ENCODE measurements at places on chromosomes 7 and 10.

- H3K4me1 ChIP-seq: peaks cover 28% of the 10 kb centered on the region
- H3K27ac ChIP-seq: peak overlapping the region; percentile 89
- peaks cover 62% of the 10 kb centered on the region for H3K27me3 ChIP-seq
- peak; percentile 50 for DNase-seq
Measured at GRCh38 chr7:129778770-129779601, 167.5 kb downstream of the NRF1 start.

GRCh38 chr10:47400251-47400650 lies 16.2 kb upstream of the ZNF488 start:
- H3K4me3 ChIP-seq: no peak overlapping the region
- no peak for DNase-seq
- no peaks in the 10 kb centered on the region for H3K27me3 ChIP-seq
- no peaks in the 10 kb centered on the region for H3K36me3 ChIP-seq

DNA sequence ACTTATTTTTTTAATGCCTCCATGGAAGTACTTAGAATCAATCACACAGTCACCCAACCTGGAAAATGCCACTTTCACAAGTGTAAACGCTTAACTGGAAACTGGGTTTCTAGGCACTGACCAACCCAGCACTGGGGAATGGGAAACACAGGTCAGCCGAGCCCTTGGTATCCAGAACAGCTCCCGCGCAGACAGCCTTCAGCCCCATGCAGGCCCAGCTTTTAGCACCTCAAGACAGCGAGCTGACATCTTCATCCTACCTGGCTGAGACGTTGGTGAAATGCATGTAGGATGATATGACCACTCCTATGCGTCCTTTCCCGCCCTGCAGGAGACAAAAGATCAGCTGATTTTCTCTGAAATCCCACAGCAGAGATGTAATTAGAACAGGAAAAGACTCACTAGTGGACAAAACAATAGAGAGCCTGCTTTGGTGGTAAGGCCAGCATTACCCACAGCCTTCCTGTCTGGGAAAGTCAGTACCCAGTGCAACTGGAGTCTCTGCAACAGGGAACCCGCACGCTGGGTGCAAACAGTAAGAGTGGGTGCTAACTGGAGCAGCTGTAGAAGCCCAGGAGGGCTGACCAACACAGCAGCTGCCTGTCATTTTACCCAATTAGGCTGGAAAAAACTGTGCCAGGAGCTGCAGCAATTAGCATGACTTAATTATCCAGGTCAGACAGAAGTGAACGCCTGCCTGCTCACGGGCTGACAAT lies 153.7 kb downstream of the TNS3 start:
- no peak overlapping the region for H3K4me3 ChIP-seq
- no peak overlapping the region for H3K27ac ChIP-seq
- H3K36me3 ChIP-seq: no peaks in the 10 kb centered on the region
- H3K4me1 ChIP-seq: no peaks in the 10 kb centered on the region
- no peaks in the 10 kb centered on the region for H3K27me3 ChIP-seq

DNA sequence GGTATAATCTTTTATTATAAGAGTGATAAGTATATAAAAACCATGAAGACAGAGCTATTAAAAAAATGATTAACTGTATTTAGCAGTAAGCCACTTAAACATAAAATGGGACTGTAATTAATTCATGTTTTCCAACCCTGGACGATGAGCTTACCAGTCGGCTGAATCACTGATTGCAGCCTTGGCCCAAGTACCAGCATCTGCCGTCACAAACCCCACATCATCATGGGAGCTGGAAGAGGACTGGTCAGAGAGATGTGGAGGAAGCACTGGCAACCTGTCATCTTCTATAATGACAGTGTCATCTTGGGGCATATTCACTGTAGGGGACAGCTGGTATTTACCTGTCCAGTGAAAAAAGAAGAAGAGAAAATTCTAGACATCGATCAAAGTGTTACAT lies 473.6 kb downstream of the PARD3 start:
- DNase-seq: no peak
- H3K4me1 ChIP-seq: peaks cover 15% of the 10 kb centered on the region
- H3K27me3 ChIP-seq: no peaks in the 10 kb centered on the region
- no peaks in the 10 kb centered on the region for H3K36me3 ChIP-seq
- no peak overlapping the region for H3K27ac ChIP-seq
- no peak overlapping the region for H3K4me3 ChIP-seq

- no peaks in the 10 kb centered on the region for H3K27me3 ChIP-seq
- peaks cover 11% of the 10 kb centered on the region for H3K4me1 ChIP-seq
- H3K4me3 ChIP-seq: no peak overlapping the region
- no peaks in the 10 kb centered on the region for H3K36me3 ChIP-seq
- DNase-seq: no peak
- H3K27ac ChIP-seq: peak overlapping the region; percentile 4
Measured at GRCh38 chr7:80087051-80087770, 47.4 kb upstream of the GNAI1 start.

DNA sequence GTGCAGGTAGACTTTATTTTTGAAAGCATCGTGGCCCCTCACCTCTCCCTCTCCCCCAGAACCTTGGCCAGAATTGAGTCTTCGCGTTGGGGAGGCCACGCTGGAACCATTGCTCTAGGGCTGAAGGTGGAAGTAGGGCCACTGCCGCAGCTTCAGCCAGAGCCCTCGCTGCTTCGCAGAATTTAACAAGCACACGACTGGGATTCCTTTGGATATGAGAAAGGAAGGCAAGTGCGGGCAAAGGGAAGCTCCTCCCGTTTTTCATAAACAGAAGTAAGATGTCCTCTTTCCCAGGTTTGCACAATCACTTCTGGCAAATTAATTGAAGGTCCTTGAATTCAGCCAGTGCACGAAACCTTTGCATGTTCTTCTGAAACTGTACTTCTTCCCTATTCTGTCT lies 168.1 kb downstream of the CCDC3 start:
- H3K27me3 ChIP-seq: no peaks in the 10 kb centered on the region
- DNase-seq: no peak
- H3K36me3 ChIP-seq: no peaks in the 10 kb centered on the region
- H3K4me3 ChIP-seq: no peak overlapping the region

GRCh38 chr10:132867801-132868644 lies 74.3 kb downstream of the CFAP46 start:
- H3K36me3 ChIP-seq: no peaks in the 10 kb centered on the region
- DNase-seq: no peak
- H3K27ac ChIP-seq: no peak overlapping the region
- H3K4me3 ChIP-seq: no peak overlapping the region
- H3K27me3 ChIP-seq: no peaks in the 10 kb centered on the region

DNA sequence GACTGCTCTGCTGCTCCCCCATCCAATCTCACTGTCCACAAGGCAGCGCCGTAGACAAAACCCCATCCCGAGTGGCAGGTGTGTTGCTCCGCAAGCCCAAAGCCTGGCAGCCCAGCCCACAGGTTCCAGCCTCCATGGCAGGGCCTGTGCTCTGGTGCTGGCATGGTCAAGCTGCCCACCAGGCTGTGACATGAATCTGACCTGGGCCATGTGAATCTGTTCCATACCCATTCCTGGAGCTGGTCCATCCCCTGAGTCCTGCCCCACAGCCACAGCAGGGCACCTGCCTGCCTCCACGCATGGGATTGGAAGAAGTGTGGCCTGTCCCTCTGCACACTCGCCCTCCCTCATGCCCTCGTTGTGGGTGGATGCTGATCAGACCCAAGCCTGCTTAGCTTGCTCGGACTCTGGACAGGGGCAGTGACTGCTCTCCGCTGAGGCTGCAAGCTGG lies 128.8 kb downstream of the PTPN20 start:
- no peaks in the 10 kb centered on the region for H3K36me3 ChIP-seq
- no peak for DNase-seq
- H3K27me3 ChIP-seq: no peaks in the 10 kb centered on the region
- no peak overlapping the region for H3K4me3 ChIP-seq
- no peak overlapping the region for H3K27ac ChIP-seq
- peaks cover 4% of the 10 kb centered on the region for H3K4me1 ChIP-seq

- H3K36me3 ChIP-seq: no peaks in the 10 kb centered on the region
- H3K27ac ChIP-seq: no peak overlapping the region
- H3K4me3 ChIP-seq: no peak overlapping the region
- H3K27me3 ChIP-seq: no peaks in the 10 kb centered on the region
- no peak for DNase-seq
Measured at GRCh38 chr7:121157885-121158590, 169.5 kb downstream of the CPED1 start.

- H3K36me3 ChIP-seq: no peaks in the 10 kb centered on the region
- no peak overlapping the region for H3K4me3 ChIP-seq
- no peaks in the 10 kb centered on the region for H3K4me1 ChIP-seq
Measured at GRCh38 chr10:15579605-15580004, 140.1 kb downstream of the ITGA8 start.

- DNase-seq: no peak
- H3K4me3 ChIP-seq: no peak overlapping the region
- H3K27ac ChIP-seq: no peak overlapping the region
Measured at GRCh38 chr7:187227-187927, 5.0 kb upstream of the FAM20C start.
